ENCODE measurements at places on chromosomes 16 and 17.

- peak; percentile 75 for DNase-seq
Measured at GRCh38 chr16:49856672-49857330, 889 bp upstream of the ZNF423 start.

DNA sequence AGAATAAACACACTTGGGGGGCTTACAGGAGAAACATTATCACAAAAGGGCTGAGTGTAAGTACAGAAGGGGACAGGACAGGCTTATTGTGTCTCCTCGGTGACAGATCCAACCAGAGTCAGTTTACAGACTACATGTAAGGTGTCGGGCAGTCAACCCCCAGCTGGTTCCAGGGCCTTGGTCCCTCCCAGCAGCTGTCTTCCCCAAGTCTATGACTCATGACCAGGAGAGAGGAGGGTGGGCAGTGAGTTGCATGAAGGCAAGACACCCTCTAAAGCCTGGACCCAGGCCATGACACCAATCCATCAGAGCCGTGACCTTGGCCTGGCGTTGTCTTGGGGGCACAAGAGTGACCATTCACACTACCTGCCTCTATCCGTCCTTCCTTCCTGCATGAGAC, 276.2 kb upstream of the CCL2 start:
- no peak for DNase-seq

GRCh38 chr16:89617036-89617435, 3.6 kb downstream of the DPEP1 start:
- no peak for DNase-seq

DNA sequence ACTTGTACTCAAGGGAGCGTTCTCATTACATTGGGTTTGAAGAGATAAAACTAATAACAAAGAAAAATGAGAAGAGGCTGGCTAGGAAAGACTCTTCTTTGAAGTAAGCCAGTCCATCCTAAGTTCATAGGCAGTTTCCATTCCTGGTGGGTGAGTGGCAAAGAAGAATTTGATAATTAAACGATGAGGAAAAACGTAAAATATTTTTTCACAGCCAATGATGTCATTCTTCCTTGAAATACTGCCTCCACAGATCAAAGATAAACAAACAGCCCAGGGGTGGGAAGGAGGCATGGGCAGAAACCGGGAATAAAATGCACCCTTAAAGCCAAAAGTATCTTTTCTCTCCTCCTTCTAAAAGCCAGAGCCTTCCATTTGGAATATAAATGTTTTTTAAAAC, 346.6 kb downstream of the PMP22 start:
- DNase-seq = no peak

- no peak for DNase-seq
Measured at GRCh38 chr17:42094375-42095069, 3.8 kb downstream of the ZNF385C start.

DNA sequence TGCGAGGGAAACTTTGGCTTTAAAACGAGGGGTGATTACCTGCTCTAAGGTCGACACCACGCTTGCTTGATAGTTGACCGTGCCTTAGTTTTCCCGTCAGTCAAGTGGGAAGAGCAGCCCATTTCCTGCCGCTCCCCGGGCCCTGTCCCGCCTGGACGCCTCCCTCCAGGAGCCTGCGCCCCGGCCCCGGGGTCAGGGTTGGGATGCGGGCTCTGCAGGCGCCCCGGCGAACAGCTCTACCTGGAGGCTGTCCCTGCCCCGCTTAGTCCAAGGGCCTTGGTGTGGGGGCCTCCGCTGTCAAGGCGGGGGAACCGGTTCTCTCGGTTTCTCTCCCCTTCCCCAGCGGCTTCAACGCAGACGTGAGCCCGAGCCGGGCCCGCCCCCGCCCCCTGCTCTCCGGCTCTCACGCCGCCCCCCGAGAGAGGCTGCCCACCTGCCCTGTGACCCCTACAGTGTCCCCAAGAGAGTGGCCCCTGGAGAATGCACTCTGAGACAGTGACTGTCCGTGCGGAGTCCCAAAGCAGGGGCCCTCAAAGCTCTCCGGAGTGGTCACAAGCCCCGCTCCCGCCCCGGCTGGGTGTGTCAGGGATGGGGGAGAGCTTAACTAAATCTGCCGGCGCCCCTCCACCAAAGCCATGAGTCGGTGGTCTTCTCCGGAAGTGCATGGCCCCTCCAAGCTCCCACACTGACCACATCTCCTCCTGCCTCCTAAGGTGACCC, 117.4 kb upstream of the SMURF2 start:
- DNase-seq = no peak

- DNase-seq = peak; percentile 30
Measured at GRCh38 chr17:46139432-46140210, 53.6 kb downstream of the KANSL1 start.

- no peak for DNase-seq
Measured at GRCh38 chr16:56848955-56849689, 15.9 kb upstream of the SLC12A3 start.

- DNase-seq = peak; percentile 96
Measured at GRCh38 chr17:42928714-42929496, 28.3 kb downstream of the G6PC1 start.

GRCh38 chr17:19415806-19416775, 5.1 kb downstream of the RNF112 start:
- no peak for DNase-seq

DNA sequence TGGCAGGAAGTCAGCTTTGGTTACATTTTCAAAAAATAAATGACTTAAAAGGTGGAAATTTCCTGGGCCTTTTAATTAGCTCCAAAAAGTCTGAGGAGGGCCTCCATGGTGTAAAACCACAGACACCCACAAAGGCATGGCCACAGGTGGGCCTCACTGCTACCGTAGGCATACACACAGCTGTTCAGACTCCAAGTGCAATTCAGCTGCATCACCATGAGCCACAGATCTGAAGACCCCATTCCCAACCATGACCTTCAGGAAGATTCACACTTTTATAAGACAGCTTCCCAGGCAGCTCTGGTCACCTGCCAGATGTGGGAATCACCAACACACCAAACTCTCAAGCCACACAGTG, 20.6 kb downstream of the CSNK2A2 start:
- DNase-seq = no peak

- DNase-seq = no peak
Measured at GRCh38 chr17:81952792-81953228, 5.8 kb upstream of the MYADML2 start.

DNA sequence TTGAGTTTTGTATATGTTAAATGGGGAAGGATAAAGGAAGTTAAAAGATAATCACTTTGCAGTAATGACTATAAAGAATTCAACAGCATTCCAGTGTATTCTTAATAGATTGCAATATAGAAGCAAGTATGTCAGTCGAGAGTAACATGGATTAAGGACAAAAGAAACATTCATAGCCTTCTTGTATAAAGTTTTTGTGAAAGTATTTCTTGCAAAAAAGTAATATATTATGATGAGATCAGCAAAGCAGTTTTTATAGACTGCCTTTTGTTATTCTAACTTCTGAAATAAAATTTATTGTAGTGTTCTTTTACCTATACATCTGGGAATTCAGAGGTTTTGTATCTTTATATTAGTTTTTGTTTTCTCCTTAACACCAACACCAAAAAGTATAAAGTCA, 184.9 kb upstream of the RBL2 start:
- no peak for DNase-seq

GRCh38 chr16:54075446-54075845, 211.1 kb downstream of the IRX3 start:
- DNase-seq = no peak

- peak; percentile 28 for DNase-seq
Measured at GRCh38 chr16:11689031-11689840, 21.0 kb downstream of the SNN start.

- DNase-seq = no peak
Measured at GRCh38 chr17:29821897-29822296, 108.1 kb downstream of the SSH2 start.

DNA sequence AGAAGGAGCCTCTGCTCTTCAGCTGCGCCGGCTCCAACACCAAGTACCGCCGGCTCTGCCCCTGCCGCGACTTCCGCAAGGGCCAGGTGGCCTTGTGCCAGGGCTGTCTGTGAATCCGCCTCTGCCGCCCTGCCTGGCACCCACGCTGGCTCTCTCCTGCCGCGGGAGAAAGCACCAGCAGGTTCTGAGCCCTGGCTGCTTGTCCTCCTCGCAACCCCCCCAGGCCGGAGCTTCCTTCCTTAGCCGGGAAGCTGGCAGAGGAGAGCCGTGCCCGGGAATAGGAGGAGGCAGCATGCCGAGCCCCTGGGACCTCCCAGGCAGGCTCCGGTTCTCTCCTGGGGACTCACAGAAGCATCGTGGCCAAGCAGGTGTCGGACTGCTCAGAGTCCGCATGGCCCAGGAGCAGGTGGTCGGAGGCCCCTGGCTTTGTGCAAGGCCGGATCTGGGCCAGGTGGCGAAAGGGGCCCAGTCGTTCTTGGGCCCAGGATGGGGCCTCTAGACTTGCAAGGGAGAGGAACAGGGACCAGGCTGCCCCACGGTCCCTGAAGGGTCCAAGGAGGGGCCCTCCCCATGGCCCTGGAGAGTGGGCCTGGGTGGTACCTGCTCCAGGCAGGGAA, 80.6 kb downstream of the MGAT5B start:
- DNase-seq = no peak

- DNase-seq = peak; percentile 79
Measured at GRCh38 chr16:56289862-56290261, 98.6 kb downstream of the GNAO1 start.

DNA sequence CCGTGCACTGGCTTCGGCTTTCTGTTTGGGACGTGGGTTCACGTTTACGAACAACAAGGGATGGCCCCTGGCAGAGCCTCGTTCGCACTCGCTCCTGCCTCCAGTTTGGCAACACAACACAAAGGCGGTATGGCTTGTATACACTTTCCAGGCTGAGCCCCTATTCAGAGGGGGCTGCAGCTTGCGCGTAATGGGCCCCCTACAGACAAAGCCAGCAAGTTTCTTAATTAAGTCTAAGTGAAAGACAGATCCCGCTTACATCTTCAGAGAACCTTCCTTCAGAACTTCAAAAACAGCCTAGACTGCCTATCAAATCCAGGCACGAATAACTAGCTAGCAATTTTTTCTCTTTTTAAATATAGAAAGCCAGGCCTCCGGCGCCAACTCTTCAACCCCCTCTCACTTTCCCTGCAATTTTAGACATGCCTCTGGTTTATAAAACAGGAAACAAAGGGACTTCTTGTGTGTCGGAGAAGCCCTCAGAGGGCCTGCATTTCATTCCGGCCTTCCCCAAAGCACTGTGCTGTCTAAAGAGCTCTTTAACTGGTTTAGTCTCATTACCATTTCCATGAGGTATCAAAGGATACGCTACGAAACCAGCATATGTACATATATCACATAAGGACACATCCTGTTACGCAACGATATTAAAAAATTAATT, 244.9 kb downstream of the STX8 start:
- no peak for DNase-seq

GRCh38 chr17:83143817-83144231, 64.4 kb downstream of the METRNL start:
- DNase-seq = peak; percentile 51

All from hematopoietic multipotent progenitor cell treated with erythropoietin and hydrocortisone succinate and interleukin-3 and kit ligand, for 4 days (in vitro differentiated cells).